ENCODE measurements at places on chromosomes 1 and 21.

DNA sequence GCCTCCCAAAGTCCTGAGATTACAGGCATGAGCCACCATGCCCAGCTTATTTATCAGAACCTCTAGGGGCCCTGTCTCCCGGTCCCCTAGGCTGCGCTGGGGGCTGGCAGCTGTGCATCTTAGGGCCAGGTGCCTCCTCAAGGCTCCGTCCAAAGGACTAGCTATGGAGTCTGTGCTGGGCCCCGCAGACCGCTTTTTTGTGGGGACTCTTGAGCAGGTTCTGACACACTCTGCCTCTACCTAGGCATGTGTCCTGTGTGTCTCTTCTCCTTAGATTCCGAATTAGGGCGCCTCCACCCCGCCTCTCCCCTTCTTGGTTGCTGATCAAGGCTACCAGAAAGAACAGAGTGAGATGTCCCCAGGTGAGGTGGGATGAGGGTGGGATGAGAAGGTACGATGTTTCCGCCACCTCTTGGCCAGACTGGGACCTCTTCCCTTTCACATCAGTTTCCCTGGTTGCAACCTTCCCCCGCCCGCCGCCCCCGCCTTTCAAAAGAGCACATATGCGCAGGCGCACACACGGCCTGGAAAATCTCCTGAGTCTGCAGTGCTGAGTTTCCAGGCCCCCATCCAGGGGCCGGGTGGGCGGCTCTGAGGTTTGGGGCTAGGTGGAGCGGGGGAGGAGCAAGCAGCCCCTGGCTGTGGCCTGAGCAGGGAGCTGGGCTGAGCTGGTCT is 5.0 kb upstream of the PTPN7 start:
- DNase-seq = no peak

- no peak for DNase-seq
These were observed 77.6 kb downstream of the XCL2 start for GRCh38 chr1:168466092-168466713.

GRCh38 chr1:8889925-8890785 is 11.7 kb upstream of the ENO1 start:
- DNase-seq = no peak

DNA sequence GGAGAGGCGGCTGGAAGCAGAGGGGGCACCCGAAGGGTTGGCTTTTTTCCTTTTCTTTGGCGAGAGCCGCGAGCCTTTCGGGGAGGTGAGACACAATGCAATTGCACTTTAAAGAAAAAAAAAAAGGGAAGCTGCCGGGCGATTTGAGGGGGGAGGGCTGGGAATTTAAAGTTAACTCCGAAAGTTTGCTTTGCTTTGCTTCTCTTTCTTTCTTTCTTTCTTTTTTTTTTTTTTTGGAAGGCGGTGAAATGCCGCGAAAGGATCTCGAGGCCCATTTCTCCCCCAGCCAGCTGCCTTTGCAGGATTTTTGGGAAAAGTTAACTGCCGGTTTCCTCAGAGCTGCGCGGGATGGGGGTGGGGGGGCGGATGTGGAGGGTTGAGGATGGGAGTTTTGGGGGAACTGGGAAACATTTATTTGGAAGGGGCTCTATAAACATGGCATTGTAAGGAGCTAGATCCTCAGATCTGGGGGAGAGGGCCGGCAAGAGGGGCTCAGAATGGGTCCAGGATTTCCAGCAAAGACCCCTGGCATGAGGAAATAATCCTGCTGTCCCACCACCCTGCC is 997 bp downstream of the ZNF362 start:
- no peak for DNase-seq

DNA sequence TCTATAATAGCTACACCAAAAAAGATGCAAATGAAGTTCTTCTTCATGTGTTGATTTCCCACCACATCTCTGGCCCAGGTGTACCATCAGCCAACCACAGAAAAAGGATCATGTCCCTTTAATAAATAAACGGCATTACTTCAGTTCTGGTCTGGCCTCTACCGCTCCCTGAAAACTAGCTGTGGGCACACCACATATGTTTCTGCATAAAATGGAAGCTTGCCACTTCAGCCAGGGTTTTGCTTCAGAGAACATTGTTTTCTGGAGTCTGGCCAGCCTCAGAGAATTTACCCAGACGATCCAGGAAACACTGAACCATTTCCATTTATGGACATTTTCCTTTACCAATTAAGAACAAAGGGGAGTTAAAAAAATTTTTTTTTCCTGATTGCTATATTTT is 5.8 kb upstream of the LAMC2 start:
- DNase-seq = no peak

- no peak for DNase-seq
These were observed 1.0 kb downstream of the RNF220 start for GRCh38 chr1:44405798-44406736.

DNA sequence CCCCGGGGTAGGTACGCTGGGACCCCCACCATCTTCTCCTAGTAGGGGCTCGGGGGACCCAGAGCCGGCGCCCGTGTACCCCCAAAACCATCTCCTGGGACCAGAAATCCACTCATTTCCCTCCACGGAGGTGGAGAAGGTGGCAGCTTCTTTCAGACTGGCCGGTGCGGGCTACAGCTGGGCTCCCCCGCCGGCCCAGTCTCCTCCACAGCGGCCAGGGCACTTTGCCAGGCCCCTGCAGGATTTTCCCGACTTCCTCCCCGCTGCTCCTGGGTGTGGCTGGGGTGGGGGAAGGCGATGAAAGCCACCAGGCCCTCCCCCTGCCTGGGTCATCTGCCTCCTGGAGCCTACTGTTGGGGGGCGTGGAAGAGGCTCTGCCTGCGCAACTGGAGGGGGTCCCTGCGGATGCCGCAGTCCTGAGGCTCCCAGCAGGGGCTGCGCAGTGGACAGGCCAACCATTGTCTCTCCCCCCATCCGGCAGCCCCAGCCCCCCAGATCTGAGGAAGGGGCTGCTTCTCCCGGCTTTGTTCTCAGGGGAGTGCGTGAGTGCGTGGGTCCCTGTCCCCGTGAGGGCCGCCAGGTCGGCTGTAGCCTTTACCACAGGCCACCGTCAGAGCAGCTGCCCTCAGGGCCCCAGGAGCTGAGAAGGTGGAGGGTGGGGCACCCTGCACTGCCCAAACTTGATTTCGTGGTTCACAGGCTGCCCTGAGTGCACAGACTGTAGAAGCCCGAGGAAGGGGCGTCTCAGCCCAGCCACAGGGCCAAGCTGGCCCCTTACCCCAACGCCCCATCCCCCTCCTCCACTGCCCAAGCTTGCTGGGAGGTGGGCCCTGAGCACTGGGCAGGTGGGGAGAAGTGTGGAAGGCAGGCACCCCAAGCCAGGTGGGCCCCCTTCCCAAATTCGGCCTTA is 1.3 kb downstream of the AGRN start:
- DNase-seq = no peak

DNA sequence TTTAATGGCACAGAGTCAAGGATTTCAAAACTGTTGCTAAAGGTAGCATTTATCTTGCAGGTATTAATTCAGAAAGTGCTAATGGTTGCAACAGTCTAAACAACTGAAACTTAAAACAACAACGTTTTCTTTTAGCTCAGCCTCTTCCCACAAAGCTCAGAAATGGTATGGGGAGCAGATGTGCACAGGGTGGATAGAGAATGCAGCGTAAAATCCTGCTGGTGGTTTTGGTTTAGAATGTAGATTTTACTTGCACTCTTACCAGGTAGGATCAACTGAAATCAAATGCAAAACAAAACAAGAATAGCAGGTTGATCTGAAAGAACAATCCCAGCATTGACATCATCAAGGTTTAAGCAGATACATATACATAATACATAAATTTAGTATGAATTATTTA is 3.8 kb upstream of the LRRC8C start:
- no peak for DNase-seq

DNA sequence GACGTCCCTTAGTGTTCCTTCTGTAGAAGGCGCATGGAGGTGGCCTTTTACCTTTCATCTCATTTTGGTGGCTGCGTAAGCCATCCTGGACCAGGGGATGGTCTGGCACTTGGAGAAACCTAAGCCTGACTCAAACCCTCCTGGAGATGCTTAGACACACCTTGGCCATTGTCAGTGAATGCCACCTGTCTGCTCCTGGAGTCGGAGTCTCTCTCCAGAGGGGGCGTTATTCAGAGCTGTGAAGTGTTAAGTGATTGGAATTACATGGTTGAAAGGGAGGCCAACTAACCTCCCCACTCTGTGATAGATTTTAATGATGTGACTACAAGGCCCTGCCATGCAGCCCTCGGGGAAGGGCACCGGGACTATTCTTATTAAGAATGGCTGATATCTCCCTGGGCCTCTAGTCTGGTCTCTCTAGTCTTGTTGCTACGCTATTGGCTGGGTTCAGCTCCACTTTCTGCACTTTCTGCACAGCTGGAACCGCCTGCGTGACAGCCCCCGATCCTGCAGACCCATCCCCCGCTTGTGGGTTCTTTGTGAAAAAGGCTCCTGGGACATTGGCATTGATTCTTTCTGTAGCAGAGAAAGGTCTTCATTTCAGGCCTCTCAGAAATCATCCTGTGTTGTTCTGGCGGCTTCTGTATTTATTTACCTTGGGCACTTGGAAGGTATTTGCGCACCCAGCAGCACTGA is 4.2 kb downstream of the RASSF5 start:
- no peak for DNase-seq

DNA sequence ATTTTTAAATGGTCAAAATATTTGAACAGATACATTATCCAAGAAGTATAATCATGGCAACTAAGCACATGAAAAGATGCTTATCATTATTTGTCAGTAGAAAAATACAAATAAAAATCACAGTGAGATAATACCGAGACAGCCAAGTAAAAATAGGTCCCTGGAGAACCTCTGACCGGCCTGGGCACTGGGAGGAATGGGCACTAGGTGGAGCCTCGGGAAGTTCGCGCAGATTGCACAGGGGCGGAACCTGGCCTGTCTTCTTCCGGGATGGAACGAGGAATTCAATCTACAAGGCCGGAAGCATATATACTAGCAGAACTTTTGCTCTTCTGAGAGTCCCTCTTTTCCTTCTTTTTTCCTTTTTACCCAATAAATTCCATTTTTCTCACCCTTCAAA is 148.5 kb upstream of the CHRM3 start:
- no peak for DNase-seq

DNA sequence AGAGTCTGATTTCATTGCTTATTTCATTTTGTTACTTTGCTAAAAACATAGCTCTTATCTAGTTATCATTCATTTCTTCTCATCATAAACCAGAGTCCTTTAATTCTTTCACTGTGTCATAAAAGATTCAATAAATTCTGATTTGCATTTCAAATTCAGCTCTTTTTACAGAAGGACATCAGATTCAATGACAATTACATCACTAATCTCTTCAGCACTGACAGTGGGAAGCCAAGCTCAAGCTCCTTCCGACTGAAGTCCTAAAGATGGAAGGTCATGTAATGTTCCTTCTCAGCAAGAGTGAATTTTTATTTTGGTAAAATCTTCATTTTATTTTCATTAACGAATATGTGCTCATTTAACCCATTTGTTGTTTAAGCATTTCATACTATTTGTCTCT is 530.7 kb upstream of the ADGRL2 start:
- DNase-seq = no peak

DNA sequence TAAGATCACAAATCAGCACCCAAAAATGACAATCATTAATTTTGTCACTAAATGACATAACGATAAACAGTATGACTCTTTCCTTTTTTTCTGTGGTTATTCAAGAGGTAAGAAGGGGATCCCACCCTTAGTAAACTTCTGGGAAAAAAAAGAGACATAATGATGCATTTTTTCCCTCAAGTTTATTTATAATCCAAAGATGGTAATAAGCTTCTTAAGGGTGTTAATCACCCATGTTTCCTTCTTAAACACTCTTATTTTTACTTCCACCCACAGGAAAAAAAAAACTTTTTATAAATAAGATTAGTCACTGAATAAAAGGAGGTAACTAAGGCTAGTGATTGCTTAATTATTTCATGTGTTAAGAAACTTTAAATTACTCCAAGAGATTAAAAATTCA is 24.7 kb downstream of the RGS1 start:
- DNase-seq = no peak

DNA sequence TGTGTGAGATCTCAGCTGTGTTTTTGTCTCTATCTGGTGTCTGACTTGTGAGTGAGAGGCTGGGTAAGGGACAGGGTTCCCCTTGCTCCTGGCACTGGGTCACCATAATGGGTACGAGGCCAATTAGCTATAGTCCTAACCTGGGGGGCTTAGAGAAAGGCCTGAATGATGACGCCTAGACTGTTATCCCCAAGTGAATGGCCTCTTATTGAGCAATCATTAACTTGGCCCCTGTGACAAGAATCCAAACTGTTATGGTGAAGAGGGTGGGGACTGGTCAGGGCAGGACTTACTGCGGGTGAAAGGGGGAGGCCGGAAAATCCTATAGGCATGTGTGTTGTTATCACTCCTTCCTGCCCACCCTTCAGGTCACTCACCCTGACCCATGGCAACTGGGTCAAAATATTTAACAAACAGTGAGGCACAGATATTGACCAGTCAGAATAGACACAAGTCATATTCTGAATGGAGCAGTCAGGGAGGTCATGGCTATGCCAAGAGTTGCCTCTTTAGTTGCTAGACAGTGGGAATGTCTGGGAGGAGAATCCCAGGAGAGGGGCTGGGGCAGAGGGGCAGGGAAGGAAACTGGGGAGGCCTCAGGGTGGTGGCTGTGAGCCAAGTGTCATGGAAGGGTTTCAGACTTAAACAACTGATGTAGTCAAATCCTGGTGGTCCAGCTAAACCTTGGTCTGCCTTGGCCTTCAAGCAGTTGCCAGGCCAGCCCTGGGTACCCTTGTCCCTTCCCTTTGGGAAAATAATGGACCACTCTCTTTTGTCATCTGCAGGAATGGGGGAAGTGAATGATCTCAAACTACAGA is 3.2 kb downstream of the NR0B2 start:
- no peak for DNase-seq

GRCh38 chr1:100575406-100575805 is 37.5 kb downstream of the GPR88 start:
- DNase-seq = no peak

GRCh38 chr1:57544345-57544744 is 120.5 kb upstream of the DAB1 start:
- no peak for DNase-seq

GRCh38 chr1:9852410-9853248 is 28.9 kb upstream of the CLSTN1 start:
- DNase-seq = no peak

- no peak for DNase-seq
These were observed 9.2 kb downstream of the ALDH4A1 start for GRCh38 chr1:18893120-18893519.

GRCh38 chr1:67564193-67564592 is 120.8 kb upstream of the GADD45A start:
- no peak for DNase-seq

- DNase-seq = no peak
These were observed 525.0 kb downstream of the PTPRU start for GRCh38 chr1:29761159-29761928.

GRCh38 chr1:52424813-52425212 is 20.4 kb downstream of the PRPF38A start:
- no peak for DNase-seq

GRCh38 chr21:43808367-43808766 is 19.0 kb downstream of the RRP1 start:
- DNase-seq = no peak

- no peak for DNase-seq
These were observed 2.6 kb downstream of the PDE4B start for GRCh38 chr1:65795311-65795710.

DNA sequence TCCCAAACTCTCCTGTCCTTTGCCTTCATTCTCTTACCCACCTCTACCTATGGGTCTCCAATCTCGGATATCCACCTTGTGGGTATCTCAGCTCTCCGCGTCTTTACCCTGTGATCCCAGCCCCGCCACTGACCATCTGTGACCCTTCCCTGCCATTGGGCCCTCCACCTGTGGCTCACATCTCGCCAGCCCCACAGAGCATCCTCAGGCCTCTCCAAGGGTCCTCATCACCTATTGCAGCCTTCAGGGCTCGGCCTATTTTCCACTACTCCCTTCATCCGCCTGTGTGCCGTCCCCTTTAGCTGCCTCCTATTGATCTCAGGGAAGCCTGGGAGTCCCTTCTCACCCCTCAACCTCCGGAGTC is 11.1 kb downstream of the BCAN start:
- no peak for DNase-seq
